ENCODE measurements at places on chromosomes 2 and 18.

DNA sequence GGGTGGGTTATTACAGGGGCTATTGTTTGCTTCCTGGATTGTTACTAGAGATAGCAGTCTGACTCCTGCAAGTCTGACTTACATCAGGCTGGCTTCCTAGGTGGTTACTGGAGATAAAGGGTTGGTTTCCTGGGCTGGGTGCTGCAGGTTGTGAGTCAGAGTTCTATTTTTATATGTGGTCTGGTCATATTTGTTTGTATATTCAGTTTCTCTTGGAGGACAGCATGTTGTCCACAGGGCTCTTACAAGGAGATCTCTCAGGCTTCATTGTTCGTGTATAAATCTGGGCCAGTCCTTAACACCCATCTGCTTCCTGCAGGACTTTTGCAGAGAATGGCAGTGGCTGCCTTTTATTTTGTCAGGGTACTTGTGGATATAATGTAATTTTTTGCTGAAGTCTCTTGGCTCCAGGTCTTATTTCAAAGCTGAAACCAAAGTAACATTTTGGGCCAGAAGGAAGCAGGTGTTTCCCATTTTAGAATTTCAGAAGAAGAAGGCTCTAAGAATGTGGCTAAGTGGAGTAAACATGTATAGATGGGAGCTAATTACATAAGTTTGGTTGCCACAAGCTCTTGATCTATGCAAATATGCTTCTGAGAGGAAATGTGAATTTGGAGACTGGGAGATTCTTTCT lies 65.9 kb upstream of the SLC16A14 start:
- peak; percentile 37 for DNase-seq

DNA sequence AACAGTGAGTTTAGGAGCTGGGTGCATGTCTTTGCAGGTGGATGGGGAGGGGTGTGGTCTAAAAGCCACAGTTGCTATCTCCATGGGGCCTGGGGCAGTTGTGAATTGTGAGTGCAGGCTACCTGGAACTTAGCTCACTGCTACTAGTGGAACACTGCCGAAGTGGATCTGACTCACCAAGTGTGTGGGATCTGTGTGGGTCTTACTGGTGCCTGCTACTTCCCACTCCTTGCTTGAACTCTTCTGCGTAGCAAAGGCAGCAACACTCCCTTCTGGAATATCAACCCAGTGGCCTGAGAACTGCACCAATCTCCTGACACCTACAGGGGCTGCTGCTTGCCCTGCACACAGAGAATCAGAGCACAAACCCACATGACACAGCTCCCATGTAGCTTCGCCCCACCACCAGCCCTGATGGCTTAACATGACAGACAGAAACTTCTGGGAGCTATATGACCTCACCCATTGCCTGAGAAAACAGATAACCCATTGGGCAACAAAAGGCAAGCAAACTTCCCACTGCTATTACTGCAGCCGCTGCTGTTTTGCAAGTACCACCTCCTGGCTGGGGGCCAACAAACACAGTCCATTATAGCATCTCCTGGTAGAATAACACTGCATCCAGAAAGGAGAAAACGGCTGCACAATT lies 455.1 kb upstream of the DDX18 start:
- DNase-seq = no peak

GRCh38 chr2:222993920-222994650 lies 57.9 kb upstream of the KCNE4 start:
- no peak for DNase-seq

DNA sequence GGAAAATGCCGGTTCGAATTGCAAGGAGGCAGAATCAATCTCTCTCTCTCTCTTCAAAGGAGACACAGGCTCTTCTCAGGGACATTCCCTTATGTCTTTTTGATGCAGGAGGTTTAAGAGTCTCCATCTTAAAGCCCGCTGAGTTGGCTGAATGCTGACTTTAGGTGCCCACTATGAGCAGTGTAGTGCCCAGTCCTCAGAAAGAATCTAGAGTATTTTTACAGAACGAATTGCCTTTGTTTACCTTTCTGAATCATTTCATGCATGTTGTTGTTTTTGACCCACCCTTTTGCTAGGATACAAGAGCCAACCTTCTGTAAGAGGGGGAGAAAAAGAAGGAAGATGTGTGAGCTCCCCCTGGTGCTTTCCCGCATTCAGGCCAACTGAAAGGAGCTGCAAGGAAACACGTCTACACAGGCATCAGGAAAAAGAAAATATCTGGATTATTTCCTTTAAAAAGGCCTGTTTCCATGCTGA lies 193.5 kb upstream of the TCF4 start:
- no peak for DNase-seq

GRCh38 chr2:224948859-224949258 lies 93.4 kb downstream of the DOCK10 start:
- peak; percentile 16 for DNase-seq

- no peak for DNase-seq
Observed at GRCh38 chr2:106851881-106852501, 34.0 kb downstream of the ST6GAL2 start.

DNA sequence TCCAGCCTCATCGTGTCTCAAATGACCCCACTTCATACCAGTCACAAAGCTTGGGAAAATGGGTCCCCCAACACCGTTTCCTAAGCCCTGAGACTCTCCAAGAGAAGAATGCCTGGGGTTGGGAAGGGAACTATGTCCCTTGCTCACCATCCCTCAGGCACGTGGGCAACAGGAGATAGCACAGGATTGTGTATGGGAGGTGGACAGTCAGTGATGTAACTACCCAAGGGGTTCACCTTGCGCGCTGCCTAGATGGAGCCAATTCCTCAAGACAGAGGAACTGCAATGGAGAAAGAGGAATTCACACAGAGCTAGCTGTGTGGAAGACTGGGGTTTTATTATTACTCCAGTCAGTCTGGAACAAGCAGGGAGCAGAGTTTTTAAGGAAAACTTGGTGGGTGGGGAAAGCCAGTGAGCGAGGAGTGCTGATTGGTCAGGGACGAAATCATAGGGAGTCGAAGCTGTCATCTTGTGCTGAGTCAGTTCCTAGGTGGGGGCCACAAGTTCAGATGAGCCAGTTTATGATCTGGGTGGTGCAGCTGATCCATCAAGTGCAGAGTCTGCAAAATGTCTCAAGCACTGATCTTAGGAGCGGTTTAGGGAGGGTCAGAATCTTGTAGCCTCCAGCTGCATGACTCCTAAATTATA lies 13.8 kb upstream of the CXCR1 start:
- DNase-seq = no peak

GRCh38 chr2:72984172-72984671 lies 66.9 kb downstream of the EMX1 start:
- DNase-seq = no peak

GRCh38 chr2:75021672-75022071 lies 63.2 kb downstream of the POLE4 start:
- no peak for DNase-seq

GRCh38 chr2:232438951-232439757 lies 16.8 kb upstream of the ALPI start:
- DNase-seq = no peak

DNA sequence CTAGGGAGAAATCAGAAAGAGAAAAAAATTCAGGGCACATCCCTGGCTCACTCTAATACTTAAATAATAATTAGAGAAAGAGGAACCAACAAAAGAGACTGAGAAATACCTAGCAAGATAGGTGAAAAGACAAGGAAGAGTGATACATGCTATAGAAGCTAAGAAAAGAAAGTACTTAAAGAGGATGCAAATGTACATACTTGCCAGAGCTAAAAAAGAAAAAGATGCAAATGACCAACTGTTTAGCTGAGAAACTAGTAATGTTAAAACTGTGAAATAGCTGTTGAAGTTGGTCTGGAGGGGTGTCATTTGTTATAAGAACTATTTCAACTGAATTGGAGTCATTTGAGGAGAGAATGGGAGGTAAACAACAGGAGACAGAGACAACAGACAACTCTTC lies 412.2 kb downstream of the SPAG16 start:
- no peak for DNase-seq

- no peak for DNase-seq
Observed at GRCh38 chr2:109264595-109265328, 135.8 kb downstream of the SH3RF3 start.
